Cardiac fibroblast (primary cell): ENCODE measurements at places on chromosomes 12 and 14.
A peak's percentile ranks its signal among the peaks of the same experiment; 100 is the strongest.

DNA sequence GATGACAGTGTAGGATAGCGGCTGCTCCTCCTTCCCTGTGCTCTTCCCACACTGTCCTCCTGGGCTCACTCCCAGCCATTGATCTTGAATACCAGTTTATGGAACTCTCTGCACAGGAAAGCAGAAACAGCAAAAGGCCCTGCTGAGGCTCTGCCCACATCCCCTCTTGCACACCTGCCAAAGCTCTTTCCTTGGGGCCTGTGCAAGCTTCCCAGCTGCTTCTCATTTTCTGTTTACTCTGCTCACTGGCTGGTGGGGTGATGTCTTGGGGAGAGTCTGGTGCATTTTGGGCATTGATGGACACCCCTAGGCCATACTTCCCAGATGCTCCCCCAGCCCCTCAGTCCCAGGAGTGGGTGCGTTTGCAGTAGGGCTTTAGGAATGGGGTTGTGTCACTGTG is 361.8 kb downstream of the TMEM121 start:
- DNase-seq: no peak

DNA sequence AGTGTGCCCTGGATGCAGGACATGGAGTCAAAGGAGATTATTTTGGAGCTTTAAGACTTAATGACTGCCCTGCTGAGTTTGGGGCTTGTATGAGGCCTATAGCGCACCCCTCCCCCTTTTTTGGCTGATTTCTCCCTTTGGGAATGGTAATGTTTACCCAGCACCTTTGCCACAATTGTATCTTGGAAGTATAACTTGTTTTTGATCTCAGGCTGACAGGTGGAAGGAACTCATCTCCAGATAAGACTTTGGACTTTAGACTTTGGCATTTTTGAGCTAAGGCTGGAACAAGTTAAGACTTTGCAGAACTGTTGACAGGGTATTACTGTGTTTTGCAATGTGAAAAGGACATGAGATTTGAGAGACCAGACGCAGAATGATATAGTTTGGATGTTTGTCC is 110.5 kb downstream of the DERA start:
- DNase-seq: no peak

- DNase-seq: peak; percentile 25
Measured at GRCh38 chr12:64065881-64066451, 156.1 kb downstream of the KICS2 start.

DNA sequence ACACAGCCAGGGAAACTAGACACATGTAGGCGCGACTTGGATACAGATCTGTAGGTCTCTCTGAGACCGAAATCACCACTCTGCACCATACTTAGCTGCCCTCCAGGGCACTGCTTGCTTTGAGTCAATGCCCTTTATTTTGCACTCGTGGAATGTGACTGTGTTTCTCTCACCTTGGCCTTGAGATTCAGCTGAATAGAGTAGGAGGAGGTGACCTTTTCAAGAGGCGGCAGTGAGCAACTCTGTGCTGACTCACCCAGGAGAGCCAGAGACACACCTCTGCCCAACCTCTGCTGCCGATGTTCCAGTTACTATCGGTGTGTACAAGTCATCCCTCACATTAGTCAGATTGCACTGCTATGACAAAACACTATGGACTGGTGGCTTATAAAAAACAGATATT is 583.4 kb downstream of the VRK1 start:
- no peak for DNase-seq

DNA sequence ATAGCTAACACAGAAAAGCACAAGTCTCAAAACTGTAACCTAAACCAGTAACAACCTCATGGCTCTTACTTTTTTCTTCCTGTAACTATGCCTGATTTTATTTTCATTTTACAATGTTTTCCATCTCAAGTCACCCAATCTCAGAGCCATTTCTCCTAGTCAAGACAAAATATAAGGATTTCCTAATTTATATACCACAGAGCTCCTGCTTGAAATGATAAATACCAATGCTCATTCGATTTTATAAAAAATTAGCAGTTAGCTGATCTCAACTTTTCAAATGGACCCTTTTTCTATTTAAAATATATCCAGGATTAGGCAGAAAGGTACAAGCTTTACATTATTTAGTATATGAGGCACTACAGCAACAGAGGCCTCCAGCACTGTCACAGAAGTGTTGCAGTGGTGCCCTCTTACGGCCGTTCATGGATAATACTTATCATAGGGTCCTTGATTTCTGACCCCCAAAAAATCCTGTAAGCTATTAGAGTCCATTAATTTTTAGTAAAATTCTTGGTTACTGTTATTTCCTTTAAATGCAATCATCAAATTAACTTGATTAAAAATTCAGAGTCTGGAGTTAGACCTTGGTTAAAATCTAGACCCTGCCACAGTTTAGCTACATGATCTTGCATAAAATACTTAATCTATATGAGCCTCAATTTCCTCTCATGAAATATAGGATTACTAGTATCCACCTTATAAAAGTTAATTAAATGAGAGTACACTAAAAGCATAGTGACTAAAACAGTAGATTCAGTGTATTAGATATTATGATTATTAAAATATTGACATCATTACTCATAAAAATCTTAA is 68.3 kb downstream of the SEC23A start:
- DNase-seq: peak; percentile 32
